ENCODE measurements at places on chromosomes 7 and 10.

GRCh38 chr7:132035517-132036362 is 479.3 kb upstream of the PODXL start:
- DNase-seq: no peak

DNA sequence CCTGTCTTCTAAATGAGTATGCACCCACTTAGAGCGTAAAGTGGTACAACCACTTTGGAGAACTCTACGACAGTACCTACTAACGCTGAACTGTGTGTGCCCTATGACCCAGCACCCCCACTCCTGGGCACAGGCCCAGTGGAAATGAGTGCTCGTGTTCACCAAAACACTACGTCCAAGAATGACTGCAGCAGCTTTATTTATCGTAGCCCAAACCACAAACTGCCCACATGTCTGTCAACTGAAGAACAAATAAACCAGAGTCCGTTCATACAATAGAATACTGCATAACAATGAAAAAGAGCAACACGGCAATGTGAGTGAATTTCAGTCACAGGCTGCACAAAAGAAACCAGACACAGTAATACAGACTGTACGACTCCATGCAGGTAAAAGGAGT is 35.4 kb downstream of the TLL2 start:
- no peak for DNase-seq

- DNase-seq: no peak
These were observed 415.1 kb downstream of the CCSER2 start for GRCh38 chr10:84743483-84743882.

DNA sequence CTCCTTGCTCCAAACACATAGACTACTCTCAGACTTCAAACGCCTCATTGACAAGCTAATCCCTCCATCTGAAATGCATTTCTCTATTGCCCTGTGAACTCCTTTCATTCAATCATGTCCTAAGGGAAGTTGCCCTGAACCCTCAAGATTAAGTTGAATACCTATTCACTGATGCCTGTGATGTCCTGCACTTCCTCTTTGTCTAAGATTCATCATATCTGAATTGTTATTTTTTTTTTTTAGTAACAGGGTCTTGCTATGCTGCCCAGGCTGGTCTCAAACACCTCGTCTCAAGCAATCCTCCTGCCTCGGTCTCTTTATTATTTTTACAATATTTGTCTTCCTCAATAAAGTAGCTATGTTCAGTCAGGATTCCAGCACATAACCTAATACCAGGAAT is 3.2 kb downstream of the PSMA2 start:
- no peak for DNase-seq

DNA sequence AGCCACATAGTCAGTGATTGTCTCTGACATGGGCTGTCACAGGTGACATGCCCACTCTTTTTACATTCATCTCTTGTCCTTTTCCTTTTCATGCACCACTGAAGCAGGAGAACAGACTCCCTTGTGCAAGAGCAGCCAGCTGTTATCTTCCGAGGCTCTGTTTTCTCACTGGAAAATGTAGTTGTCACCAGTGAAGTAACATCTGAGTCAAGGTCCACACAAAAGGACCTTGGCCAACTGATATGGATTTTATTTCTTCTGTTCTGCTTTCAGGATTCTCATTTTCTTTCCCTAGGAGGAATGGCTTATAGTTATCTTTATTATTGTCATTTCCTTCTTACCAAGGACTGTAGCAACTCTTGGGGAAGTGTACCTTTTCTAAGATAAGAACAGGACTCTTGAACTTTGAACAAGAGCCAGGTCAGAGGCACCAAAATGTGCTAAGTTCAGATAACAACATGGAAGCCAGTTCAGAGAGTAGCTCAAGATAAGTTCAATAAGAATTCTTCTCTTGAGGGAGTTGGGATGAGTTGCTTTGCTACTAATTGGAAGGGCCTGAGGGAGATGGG is 22.7 kb downstream of the AVPI1 start:
- no peak for DNase-seq

- DNase-seq: no peak
These were observed 11.0 kb upstream of the AHCYL2 start for GRCh38 chr7:129213828-129214227.

GRCh38 chr10:120392671-120393079 is 64.4 kb upstream of the PLPP4 start:
- DNase-seq: no peak

GRCh38 chr10:98696516-98696915 is 249.8 kb upstream of the HPS1 start:
- no peak for DNase-seq

- DNase-seq: no peak
These were observed 442.0 kb upstream of the ANKRD30A start for GRCh38 chr10:36683421-36683820.

DNA sequence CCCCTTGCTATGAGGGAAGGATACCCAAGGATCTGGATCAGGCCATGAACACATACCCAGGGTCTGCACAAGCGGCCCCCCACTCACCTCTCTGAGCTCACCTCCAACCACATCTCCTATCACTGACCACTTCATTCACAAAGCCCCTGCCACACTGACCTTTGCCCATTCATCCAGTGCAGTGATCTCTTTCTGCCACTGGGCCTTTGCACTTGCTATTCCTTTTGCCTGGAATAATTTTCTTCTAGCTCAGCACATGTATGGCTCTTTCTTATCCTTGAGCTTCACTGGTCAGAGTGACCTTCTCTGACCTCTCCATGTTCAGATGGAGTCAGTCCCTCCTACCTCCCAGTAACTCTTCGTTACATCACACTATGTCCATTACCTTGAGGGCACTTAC is 48.3 kb downstream of the ADRA2A start:
- no peak for DNase-seq

DNA sequence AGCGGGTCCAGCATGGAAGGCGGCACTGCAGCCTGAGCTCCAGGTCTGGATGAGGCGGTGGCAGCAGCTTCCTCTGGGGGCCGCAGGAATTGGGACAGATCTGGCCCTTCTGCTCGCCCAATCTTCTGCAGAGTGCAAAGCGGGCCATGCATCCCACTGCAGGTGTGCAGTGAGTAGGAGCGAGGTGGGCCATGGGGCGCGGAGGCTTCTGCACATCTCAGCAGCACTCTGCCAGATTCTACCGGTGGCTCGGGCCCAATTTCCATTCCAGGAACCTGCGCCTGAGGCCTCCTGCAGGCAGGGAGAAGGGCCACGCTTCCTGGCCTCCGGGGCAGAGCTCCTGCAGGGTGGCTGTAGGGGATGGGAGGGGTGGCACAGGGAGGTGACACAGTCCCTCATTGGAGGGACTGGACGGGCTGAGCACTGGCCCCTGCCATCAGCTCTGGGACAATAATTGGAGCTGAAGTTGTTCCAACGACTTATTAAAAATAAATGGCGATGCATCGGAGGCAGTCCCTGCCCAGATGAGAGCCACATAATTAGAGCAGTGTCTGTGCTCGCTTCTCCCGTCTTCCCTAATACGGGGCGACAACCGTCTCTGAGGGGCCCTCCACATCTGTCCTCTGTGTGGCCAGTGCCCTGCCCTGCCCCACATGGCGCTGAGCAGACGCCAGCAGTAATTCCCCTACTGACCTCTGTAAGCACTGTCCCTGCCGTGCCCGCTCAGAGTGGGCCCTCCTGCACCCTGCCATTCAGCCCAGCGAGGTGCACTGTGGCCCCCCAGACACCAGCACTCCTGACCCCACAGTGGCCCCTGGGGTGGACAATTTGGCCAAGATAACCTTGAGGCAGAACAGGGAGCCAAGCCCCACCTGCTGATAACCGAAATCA is 197.5 kb downstream of the ELFN1 start:
- no peak for DNase-seq

DNA sequence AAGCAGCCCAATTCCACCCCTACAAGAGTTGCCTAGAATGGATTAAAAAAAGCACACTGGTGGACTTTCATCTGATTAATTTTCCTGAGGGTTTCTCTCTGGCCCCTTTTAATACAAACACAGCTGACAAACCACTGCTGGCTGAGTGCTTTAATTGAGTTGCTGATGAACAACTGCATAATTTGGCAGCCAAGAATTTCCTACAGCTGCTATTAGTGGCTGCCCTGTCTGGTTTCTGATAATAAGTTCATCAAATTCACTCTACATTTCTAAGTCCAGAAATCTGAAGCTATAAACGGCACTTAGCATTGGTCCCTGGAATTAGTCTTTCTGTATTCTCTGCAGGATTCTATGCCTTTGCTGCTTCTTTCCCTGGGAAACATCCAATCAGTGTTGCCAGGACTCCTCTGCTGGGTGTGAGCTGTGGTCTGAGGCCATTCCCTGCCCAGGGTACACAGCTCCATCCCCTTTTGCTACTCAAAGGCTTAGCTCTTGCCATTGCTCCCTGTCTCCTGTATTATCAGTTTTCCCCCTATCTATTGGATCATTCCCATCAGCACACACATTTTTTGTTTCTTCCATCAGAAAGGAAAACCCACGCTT is 110.6 kb downstream of the LSM5 start:
- DNase-seq: no peak

DNA sequence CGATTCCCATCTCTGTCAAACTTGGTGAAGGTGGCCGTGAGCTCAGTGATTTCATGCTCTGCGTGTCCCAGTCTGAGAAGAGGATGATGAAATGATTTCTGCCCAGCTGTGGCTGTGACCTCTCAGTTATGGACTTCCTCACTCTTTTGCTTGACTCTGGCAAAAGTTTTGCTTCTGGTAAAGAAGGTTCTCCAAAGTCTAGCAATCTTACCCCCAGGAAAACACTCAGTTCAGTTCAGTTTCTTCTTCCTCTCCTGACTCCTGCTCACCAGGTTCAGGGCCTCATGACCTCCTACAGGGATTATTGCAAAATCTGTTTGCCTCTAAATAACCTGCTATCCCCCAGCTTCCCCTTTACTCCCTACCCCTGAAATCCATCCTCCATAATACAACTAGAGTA is 4.9 kb upstream of the BLOC1S2 start:
- DNase-seq: no peak

GRCh38 chr7:66377714-66378113 is 172.6 kb downstream of the TPST1 start:
- DNase-seq: no peak

DNA sequence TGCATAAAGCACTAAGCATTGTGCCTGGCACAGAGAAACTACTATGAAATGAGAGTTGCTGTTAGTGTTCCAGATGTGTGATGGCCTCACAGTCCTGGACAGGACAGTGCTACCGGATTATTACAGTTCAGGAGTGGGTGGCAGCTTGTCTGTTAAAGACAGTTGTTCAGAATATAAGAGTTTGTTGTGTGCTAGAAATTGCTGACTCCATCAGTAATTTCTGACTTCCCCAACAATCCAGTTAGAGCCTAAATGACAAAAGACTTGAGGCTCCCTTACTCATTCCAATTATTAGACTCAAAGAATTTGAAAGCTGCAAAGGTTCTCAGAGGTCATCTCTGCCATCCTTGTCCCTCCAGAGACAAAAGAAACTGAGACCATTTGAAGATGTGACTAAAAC is 34.3 kb upstream of the DNAJB12 start:
- no peak for DNase-seq

DNA sequence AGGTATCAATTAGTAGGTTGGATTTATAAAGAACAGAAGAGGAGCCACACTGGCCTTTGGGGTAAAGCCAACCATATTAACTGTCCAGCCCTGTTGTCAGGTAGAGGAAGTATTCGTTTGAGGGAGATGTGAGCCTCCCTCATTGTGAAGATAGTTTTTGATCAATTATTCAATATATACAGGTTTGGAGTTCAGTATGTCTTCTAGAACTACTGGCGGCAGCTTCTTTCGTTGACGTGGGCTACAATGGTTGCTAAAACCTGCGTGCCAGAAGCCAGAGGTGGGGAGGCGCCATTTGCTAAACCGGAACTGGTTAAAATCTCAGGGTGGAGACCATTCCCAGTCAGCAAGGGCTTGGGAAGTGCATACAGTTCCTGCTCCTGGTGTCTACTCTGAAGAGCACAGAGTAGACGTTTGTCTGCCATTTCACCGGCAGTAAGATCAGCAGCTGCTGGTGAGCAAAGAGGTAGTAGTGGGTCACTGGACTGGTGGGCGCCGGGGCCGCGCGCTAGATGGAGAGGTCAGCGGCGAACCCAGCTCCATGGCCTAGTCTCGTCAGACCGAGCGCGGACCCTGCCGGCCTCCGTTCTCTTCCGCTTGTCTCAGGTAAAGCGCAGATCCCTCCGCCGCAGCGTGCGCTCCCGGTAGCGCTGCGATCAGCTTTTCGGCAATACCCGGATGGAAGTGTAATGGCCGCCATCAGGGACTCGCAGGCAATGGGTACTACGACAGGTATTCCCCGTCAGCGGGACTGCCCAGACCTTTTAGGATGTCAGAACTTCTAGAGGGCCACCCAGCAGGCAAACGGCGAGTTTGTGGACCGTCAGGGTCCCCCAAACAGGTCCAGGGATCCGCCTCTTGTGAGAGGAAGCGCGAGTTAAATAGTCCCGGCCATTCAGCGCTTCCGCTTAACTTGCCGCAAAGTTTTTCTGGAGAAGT is at the start of gene ZNF518A:
Gene ZNF518A, plus strand, starts transcription at position 911 of the 939 bp plus-strand sequence. CDS start 26,026 bp downstream, outside the sequence.
- DNase-seq: peak; percentile 97

DNA sequence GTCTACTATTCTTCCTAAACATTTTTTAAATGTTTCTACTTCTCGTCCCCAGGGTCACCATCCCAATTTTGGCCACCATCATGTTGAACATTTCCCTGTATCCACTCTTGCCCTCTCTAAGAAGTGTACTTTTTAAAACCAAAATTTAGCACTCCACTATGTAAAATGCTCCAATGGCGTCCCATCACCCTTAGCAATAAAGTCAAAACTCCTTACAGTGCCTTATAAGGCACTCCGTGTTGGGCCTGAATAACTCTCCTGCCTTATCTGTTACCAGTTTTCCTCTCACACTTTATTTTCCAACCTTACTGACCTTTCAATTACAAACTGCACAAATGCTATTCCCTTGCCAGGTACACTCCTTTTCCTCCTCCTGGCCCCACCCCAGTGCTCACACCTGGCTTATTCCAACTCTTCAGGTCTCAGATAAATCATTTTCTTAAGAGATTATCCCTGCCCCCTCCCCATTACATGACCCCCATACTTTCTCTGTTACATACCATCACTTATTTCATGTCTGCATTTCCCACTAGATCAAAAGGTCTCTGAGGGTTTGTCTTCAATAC is 1.3 kb downstream of the TMEM168 start:
- no peak for DNase-seq

DNA sequence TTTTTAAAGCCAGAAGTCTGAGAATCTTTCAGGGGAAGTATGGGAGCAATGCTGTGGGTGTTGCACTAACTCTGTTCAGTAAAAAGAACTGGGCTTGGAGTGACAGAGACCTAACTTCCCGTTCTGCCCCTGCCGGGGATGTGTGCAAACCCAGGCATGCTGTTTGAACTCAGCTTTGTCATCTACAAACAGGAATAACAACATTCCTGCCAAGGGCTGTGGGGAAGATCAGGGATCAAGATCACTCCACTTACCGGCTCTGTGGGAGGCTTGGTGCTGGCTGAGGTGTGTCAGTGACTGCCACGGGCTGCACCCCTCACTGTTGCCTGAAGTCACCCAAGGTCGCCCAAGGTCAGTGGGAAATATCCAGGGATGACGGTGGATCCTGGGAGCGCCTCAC is 23.1 kb upstream of the DRGX start:
- DNase-seq: no peak
